Activated T-helper 17 cell treated with anti-CD3 and anti-CD28 coated beads, Interleukin-2, amount 50 U/mL, for 72 hours (primary cell): ENCODE measurements at places on chromosomes 2 and 18. TPM values are rescaled to one million over a fixed set of nuclear protein-coding genes. Genes with fewer than 3 reads are reported as not detected.

Gene DTNA
- 0.11 TPM for total RNA-seq

Gene NGEF
- 1.0 TPM for total RNA-seq

Gene CFAP53
- 0.61 TPM for total RNA-seq

Gene BCL2L11
- 13.4 TPM for total RNA-seq

Gene TSPYL6
- not detected for total RNA-seq

Gene RAB17
- 0.43 TPM for total RNA-seq

Gene OST4
- total RNA-seq, result 286 TPM

Gene OR6B2
- not detected for total RNA-seq

Gene CYRIA
- 0.64 TPM for total RNA-seq

Gene PIEZO2
- total RNA-seq, result not detected
